ENCODE measurements at places on chromosomes 6 and 20. TPM values are rescaled to one million over a fixed set of nuclear protein-coding genes. Genes with fewer than 3 reads are reported as not detected.

The LYRM4 gene
- 32.7 TPM for total RNA-seq

The TSHZ2 gene
- 31.4 TPM for total RNA-seq

The SLC32A1 gene
- total RNA-seq: not detected

The WDR27 gene
- total RNA-seq: 48.1 TPM

All from activated naive CD4-positive, alpha-beta T cell treated with anti-CD3 and anti-CD28 coated beads, Interleukin-2, amount 50 U/mL, for 72 hours (primary cell).